T-helper 9 cell (primary cell): ENCODE measurements at places on chromosomes 1 and 21.

DNA sequence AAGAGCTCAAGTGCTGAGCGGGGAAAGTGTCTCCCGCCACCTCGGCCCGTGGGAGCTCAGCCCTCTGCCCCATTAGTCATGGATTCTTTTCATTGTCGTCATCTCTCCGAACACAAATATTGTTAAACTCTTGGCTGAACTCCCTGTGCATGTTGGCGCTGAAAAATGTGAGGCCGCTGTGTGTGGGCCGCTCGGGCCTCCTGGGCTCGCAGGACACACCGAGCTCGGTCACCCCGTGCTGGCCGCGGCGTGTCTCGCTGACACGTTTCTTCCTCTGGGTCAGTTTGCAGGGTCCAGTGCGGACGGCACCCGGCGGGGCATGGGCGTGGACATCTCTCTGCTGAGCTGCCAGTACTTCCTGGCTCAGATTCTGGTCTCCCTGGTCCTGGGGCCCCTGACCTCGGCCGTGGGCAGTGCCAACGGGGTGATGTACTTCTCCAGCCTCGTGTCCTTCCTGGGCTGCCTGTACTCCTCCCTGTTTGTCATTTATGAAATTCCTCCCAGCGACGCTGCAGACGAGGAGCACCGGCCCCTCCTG, 25.6 kb downstream of the SLC45A1 start:
- DNase-seq, result no peak

DNA sequence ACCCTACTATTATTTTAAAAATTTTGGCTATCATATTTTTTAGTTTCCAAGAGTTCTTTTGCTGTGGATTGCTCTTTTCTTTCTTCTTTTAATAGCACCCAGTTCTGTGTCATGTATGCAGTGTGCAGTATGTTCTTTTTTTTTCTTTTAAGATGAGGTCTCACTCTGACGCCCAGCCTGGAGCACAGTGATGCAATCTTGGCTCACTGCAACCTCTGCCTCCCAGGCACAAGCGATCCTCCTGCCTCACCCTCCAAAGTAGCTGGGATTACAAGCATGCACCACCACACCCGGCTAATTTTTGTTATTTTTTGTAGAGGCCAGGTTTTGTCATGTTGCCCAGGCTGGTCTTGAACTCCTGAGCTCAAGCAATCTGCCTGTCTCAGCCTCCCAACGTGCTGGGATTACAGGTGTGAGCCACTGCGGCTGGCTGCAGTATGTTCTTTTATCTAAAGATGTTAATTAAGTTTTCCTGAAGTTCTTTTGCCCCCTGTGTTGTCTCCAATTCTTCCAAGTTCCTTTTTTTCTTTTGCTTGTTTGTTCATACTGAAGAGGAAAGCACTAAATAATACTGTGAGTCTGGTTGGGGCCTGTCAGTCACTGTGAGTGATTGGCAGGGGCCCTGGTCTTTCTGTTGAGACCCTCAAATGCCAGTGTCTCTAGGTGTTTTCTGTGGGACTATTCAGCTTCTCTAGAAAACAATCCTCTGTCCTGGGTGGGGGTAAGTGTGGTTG, 17.5 kb upstream of the TTC22 start:
- no peak for DNase-seq

DNA sequence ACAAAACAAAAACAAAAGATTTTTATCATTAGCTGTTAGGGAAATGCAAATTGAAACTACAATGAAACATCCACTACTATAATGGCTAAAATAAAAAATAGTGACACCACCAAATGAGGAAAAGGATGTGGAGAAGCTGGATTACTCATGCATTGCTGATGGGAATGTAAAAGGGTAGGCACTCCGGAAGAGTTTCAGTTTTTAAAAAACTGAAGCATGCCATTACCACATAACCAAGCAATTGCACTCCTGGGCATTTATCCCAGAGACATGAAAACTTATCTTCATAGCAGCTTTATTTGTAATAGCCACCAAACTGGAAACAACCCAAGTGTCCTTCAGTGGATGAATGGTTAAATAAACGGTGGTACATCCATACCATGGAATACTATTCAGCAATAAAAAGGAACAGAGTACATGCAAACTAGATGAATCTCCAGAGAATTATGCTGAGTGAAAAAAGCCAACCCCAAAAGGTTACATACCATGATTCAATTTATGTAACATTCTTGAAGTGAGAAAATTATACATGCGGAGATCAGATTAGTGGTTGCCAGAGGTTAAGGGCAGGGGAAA, 14.5 kb upstream of the CFAP298 start:
- DNase-seq, result no peak

DNA sequence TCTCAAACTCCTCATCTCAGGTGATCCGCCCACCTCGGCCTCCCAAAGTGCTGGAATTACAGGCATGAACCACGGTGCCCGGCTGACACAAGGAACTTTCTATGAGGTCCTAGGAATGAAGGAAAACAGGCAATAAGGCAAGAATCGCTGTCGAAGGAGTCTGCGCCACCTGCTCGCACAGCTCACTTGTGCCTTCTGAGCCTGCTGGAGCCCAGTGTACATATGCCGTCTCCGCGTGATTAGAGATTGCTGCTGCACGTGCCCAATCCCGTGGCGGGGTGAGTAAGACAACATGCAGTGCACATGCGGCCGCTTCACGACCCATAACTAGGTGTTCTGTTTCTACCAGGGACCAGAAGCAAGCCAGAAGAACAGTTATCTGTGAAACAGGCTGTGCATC, 24.3 kb downstream of the H3-3A start:
- no peak for DNase-seq

- DNase-seq, result no peak
Observed at GRCh38 chr1:116538544-116538943, 32.3 kb downstream of the CD58 start.

- DNase-seq, result no peak
Observed at GRCh38 chr1:53478502-53478818, 19.3 kb downstream of the DMRTB1 start.

DNA sequence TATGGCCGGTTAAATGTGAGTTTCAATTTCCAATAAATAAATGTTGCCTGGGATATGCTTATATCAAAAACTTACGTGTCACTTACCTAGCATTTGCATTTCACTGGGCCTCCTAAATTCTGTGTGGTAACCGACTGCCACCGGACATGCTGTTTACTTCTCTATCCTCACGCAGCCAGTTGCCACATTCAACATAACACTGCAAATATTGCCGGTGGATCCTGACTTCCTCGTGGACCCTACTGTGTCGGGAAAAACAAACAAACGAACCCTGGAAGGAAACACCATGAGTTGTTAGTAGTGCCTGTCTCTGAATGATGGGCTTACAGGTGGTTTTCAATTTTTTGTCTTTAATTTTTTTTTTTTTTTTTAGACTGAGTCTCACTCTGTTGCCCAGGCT, 54.1 kb downstream of the RIPK4 start:
- no peak for DNase-seq

DNA sequence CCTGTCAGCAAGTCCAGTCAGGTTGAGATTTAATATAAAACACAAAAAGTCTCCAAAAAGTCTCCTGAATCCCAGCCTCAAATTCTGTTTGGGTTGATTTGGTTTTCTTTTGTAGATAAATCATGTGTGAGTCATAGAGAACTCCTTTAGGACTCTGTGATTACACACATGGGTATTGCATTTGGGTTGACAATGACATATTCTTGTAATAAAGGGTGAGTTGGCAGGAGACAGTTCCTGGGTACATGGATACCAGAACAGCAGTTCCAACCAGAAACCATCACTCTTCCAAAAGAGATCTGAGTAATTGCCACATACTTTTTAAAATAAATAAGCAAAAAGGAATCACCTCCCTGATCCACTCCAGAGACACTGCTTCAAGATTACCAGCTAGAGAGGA, 8.9 kb downstream of the CR2 start:
- DNase-seq, result no peak

DNA sequence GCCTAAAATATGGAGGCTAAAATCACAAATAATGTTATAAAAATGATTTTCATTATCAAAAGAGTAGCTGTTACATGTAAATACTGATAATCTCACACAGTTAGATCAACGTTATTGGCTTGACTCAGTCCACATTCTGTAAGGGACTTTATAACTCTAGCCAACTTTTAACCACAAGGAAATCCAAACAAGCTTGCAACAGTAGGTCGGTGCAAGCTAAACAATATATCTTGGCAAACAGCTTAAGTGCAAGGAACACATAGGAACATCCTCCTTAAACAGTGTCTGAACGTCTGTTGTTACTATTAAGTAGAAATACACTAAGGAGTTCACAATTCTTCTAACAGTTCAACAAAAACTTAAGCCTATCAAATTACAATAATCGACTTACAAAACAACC, 126.7 kb downstream of the EIF4G3 start:
- DNase-seq, result no peak

- DNase-seq, result no peak
Observed at GRCh38 chr1:51534447-51534846, 15.4 kb upstream of the EPS15 start.

- DNase-seq, result no peak
Observed at GRCh38 chr1:96723936-96724335, 2.4 kb downstream of the PTBP2 start.

GRCh38 chr1:35574125-35574654, 1.1 kb downstream of the TFAP2E start:
- no peak for DNase-seq

DNA sequence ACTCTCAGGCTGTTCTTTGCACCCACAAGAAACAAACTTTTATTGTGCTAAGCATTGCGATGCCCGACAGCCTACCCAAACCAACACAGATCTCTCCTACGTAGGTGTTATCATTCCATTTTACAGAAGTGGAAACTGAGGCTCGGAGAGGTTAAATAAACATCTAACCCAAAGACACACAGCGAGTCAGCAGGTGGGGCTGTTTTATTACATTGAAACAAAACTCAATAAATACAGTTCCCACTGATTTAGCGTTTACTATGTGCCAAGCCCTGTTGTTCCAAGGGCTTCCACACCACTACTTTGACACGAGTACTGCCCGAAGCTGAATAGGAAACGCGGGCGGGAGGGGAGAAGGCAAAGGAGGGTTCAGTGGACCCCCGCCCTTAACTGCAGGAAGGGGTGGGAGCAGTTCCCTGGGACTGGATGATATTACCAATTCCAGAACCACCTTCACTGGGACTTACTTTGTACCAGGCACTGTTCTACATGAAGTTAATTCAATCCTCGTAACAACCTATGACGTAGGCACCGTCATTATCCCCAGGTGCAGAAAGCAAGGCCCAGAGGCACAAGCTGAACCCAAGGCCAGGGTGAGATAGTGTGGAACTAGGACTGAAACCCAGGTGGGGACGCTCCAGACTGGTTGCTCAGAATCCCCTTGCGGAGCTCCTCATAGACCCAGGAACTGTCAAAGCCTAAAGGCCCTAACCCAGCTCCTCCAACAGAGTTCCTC, 19.3 kb upstream of the ALDH4A1 start:
- DNase-seq, result no peak

- DNase-seq, result no peak
Observed at GRCh38 chr1:25738499-25738898, 61.5 kb upstream of the SELENON start.

DNA sequence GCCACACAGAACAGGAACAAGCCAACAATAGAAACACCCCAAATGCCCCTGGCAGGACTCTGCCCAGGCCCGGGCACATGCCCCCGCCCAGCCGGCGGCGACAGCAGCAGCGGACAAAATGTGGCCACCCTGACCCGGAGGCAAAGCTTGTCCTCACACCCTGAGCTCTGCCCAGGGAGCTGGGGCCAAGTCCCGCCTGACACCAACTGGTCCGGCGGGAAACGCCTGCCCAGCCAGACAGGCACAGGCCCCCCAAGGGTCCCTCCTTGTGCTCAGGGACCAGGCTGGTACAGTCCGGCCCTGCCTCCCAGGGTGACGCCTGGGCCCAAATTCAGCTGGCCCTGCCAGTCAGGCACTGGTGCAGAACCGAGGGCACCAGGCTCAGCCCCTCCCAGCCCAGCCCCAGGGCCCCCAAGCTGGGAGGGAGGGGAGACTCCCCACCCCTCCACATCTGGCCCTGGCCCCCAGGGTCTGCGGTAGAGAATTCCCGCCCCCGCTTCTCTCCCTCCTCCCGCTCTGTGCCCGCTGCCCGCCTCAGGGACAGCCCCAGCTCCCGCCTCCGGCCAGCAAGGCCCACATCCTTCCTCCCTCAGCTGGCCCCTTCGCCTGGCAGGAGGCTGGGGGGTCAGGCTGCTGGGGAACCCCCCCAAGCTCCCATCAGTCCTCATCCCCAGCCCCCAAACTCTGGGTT, 2.0 kb downstream of the AHDC1 start:
- no peak for DNase-seq

- no peak for DNase-seq
Observed at GRCh38 chr1:94739521-94740061, 80.6 kb upstream of the SLC44A3 start.

GRCh38 chr1:68308034-68308433, 75.7 kb upstream of the WLS start:
- DNase-seq, result no peak

DNA sequence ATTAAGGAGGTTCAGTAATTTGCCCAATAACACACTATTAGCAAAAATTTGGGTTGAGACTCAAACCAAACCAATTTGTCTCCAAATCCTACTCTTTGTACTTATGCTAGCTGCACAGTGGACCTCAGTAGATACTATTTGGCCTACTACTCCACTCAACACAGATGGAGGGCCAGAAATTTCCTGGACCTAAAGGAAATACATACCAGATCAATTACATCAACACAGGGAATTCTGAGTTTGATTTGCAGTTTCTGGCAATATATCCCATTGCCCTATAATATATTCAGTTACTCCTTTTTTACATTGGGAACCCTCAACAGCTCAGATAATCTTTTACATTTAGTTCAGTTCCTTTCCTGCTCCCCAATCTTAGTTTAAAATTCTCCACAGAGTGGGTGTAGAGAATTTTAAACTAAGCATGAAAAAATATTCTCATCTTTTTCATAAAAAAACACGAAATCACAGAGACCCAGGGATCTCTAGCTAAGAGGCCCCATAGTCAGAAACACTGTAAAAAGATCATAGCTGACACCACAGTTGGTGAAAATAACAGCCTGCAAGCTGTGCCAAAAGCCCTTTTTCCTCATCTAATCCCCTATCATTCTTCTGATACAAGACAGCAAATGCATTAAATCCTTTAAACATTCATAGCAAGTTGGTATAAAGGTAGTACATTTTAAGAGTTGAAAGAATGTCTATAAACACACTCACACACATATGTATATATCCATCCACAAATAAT, 317.7 kb upstream of the ESRRG start:
- no peak for DNase-seq

GRCh38 chr1:29282135-29282923, 46.0 kb downstream of the PTPRU start:
- DNase-seq, result no peak

- DNase-seq, result no peak
Observed at GRCh38 chr1:58839846-58840835, 56.3 kb upstream of the JUN start.

GRCh38 chr21:43299441-43300277, 127.3 kb downstream of the SIK1 start:
- DNase-seq, result no peak

- DNase-seq, result no peak
Observed at GRCh38 chr1:5297886-5298239, 643.5 kb downstream of the AJAP1 start.

DNA sequence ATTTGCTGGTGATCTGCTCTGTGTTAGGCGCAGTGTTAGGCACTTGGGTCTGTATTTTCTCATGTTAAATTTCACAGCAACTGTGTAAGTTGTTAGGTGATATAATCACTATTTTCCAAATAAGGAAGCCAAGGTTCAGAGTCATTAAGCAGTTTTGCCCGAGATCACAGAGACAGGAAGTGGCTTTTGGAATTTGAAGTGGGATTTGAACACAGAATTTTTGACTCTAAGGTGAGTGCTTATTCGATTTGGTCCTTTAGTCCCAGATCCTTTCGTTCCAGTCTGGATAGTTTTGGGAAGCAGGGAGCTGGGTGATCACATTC, 114.9 kb downstream of the NMNAT2 start:
- no peak for DNase-seq
